GM03348 (cell line): ENCODE measurements at places on chromosomes 5 and 9.
A peak's percentile ranks its signal among the peaks of the same experiment; 100 is the strongest.

GRCh38 chr9:90822866-90823265, 21.2 kb downstream of the SYK start:
- no peak for DNase-seq

DNA sequence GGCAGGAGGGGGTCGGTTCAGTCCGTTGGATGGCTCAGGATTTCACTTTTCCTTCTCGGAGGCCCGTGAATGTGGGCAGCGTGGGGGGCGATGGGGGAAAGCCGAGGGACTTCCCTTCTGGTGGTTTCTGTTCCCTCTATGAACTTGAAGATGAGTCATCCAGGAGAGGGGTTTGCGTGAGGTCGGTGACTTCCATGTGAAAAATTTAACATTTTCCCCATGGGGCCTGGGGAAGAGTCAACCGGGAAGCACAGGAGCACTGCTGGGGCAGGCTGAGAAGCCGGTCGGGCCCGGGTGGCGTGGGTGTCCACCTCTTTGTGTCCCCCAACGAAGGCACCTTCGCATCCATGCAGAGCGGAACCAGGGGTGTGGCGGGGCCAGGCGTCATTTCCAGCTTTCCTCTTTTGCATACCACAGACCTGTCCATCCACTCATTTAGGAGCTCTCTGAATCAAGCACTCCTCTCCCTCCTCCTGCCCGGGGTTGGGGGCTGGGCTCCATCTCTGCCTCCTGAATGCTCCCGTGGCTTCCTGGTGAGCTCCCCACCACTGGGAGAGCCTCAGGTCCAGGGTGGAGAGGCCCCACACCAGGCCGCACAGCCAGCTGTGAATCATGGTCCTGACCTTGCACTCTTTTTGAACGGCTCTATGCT, 68.4 kb downstream of the ANKRD33B start:
- peak; percentile 25 for DNase-seq

DNA sequence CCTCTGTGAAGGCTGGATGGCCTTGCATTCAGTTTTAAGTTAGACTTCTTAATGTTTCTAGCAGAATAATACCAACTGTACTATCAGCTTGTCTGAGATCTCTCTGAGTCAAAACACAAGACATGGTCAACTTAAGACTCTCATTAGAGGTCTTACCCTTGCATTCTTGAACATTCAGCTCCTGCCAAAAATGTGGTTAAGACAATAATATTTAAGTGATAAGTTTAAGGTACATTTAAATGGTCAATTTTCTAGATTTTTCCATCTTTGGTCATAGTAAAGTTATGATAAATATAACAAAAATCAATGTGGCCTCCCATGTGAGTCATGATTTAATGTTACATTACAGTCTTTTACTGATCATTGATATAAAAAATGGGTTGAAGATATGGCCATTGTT, 75.0 kb downstream of the NR2F1 start:
- no peak for DNase-seq

GRCh38 chr9:132547976-132548730, 34.3 kb upstream of the BARHL1 start:
- DNase-seq: no peak

- DNase-seq: no peak
Observed at GRCh38 chr5:23588841-23589326, 81.5 kb downstream of the PRDM9 start.

DNA sequence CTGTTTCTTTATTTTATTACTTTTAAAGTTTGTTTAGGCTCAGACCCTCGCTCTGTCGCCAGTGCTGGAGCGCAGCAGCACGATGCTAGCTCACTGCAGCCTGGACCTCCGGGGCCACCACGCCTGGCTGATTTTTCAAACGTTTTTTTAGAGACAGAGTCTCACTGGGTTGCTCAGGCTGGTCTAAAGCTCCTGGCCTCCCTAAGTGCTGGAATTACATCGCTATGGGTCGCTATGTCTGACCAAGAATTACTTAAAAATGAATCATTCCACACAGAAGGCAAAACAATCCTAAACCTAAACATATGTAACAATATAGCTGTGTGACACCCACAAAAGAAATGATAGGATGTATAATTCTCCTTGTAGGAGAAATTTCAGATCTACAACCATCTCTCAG, 86.9 kb upstream of the SIMC1 start:
- no peak for DNase-seq

- DNase-seq: no peak
Observed at GRCh38 chr5:59446356-59446755, 447.2 kb downstream of the PDE4D start.

GRCh38 chr5:106634375-106634774, 1036.4 kb downstream of the EFNA5 start:
- no peak for DNase-seq

GRCh38 chr5:168822745-168823281, 243.6 kb upstream of the PANK3 start:
- peak; percentile 31 for DNase-seq

GRCh38 chr5:59767681-59768151, 125.8 kb downstream of the PDE4D start:
- no peak for DNase-seq

- DNase-seq: no peak
Observed at GRCh38 chr9:124828489-124829333, 24.5 kb upstream of the WDR38 start.

- DNase-seq: no peak
Observed at GRCh38 chr9:130499804-130500263, 55.1 kb downstream of the ASS1 start.
